ENCODE measurements at places on chromosomes 4 and X.

GRCh38 chrX:113892401-113892800 is 691.5 kb upstream of the HTR2C start:
- DNase-seq = no peak

DNA sequence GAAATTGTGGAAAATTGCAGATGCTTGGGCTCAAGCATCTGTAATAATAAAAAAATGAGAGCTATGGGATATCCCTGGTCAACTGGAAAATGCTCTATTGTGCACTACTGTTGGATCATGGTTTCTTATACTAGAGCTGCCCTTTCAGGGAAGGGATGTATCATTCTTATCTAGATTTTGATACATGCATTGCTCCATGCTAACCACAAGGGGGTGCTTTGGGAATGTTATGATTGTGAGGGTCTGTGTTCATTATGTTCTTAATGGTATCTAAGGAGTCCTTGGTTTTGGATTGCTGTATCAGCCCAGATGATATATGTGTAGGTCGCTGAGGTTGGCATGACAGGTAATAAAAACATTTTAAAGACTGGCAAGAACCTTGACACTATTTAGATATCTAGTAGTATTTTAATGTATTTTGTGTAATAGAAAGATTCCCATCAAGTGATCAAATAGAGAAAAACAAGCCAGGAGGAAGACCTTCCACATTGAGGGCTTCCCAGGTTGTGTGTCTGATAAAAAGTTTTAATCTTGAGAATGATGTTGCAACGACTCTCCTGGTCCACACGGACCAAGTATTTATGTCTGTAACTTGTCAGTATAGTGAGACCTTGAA is 49.2 kb upstream of the TLR2 start:
- DNase-seq = no peak

DNA sequence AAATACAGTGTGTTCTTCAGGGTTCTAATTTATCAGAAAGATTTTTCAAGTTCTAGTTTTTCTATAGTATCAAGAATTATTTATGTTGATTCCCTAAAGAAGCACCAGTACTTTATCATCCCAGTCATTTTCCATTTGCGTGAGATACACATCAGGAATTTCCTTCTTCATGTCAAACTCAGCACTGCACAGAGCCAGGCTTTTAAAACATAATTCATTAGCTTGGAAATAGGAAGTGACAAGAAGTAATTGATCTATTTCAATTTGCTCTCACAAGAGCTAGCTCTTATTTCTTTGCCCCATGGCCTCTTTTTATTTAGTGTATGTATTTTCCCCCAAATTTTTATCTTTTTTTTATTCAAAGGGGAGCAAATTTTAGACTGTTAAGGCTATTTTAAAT is 13.0 kb upstream of the SLC10A4 start:
- no peak for DNase-seq

DNA sequence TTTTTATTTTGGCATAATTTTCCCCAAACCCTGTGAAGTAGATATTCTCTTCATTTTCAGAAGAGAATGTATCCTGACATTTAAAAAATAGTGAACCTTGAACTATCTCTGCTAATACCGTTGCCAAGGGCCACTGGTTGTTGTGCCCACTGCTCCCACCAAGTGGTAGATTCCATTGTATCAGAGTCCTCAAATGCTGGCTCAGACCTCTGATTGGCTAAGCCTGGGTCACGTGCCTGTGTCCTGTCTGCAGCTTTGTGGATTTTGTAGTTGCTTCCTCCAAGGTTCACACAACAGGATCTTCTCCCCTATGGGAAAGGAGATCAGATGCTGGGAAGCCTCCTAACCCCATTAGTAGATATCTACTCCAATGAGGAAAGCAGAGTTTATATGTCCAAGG is 104.8 kb upstream of the CASK start:
- DNase-seq = no peak

GRCh38 chrX:2517055-2517454 is 16.3 kb upstream of the DHRSX start:
- no peak for DNase-seq

DNA sequence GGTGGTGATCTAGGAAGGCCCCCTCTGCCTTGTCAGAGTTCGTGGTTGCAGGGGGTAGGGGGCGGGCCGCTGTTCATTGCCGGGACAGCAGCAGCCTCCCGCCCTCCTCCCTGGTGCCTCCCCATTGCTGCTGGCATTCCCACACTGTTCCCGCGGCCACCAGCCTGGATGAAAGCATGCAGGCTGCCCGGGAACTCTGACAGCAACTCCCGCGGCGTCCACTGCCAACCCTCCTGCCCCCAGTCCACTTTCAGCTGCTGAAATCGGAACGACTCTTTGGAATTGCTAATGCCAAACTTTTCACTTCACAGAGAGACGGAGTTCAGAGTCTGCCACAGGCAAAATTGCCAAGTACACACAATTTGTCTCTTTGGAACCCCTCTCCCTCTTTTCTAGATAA is 121.9 kb downstream of the BEND2 start:
- DNase-seq = no peak

Measured in stimulated activated CD4-positive, alpha-beta T cell treated with anti-CD3 and anti-CD28 coated beads, TNF-alpha, amount 100 ng/mL, for 48 hours (primary cell).